ENCODE measurements at places on chromosomes 7 and 10.

GRCh38 chr7:135508883-135509588, 866 bp downstream of the CNOT4 start:
- H3K4me3 ChIP-seq: peak overlapping the region; percentile 75
- H3K4me1 ChIP-seq: peaks cover 21% of the 10 kb centered on the region
- H3K27me3 ChIP-seq: no peaks in the 10 kb centered on the region
- H3K36me3 ChIP-seq: no peaks in the 10 kb centered on the region
- DNase-seq: peak; percentile 11

GRCh38 chr7:137996871-137997270, 5.0 kb downstream of the CREB3L2 start:
- no peaks in the 10 kb centered on the region for H3K27me3 ChIP-seq
- no peak overlapping the region for H3K27ac ChIP-seq
- H3K4me3 ChIP-seq: no peak overlapping the region
- H3K4me1 ChIP-seq: peaks cover 16% of the 10 kb centered on the region

DNA sequence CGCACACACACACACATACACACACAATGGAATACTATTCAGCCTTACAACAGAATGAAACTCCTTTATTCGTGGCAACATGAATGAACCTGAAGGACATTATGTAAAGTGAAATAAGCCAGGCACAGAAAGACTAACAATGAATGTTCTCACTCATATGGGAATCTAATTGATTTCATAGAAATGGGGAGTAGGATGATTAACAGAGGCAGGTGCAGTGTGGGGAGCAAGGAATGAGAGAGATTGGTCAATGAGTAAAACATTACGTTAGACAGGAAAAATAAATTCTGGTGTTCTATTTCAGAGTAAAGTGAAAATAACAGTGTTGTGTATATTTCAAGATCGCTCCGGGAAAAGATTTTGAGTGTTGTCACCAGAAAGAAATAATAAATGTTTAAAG, 694.5 kb downstream of the NXPH1 start:
- no peaks in the 10 kb centered on the region for H3K4me1 ChIP-seq
- no peak overlapping the region for H3K4me3 ChIP-seq
- no peaks in the 10 kb centered on the region for H3K36me3 ChIP-seq

- no peak for DNase-seq
- H3K4me1 ChIP-seq: no peaks in the 10 kb centered on the region
- H3K27me3 ChIP-seq: no peaks in the 10 kb centered on the region
- H3K27ac ChIP-seq: no peak overlapping the region
- no peaks in the 10 kb centered on the region for H3K36me3 ChIP-seq
These were observed 829.0 kb downstream of the TNS3 start for GRCh38 chr7:46752881-46753366.

DNA sequence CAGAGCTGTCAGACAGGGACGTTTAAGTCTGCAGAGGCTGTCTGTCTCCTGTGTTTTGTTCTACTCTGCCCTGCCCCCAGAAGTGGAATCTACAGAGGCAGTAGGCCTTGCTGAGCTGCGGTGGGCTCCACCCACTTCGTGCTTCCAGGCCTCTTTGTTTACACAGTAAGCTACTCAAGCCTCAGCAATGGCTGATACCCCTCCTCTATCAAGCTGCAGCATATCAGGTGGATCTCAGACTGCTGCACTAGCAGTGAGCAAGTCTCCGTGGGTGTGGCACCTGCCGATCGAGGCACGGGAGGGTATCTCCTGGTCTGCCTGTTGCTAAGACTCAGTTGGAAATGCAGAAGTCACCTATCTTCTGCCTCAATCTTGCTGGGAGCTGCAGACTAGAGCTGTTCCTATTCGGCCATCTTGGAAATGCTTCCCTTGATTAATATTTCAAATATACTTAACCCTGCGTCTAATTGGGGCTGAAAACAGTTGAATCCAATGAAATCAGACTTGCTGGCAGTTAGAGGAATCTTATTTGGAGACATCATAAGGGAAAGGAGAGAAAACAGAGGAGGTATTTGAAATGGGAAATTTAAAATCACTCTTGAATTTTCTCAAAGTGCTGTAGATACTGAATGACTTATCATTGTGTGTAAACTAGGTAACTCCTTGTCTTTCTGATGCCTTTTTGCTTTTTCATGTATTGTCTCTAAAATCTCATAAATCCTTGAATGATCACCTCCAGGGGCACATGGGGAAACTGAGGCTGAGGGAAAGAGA, 13.8 kb upstream of the CYP3A5 start:
- H3K27ac ChIP-seq: no peak overlapping the region
- H3K36me3 ChIP-seq: no peaks in the 10 kb centered on the region
- H3K4me1 ChIP-seq: peaks cover 9% of the 10 kb centered on the region
- DNase-seq: peak; percentile 44

DNA sequence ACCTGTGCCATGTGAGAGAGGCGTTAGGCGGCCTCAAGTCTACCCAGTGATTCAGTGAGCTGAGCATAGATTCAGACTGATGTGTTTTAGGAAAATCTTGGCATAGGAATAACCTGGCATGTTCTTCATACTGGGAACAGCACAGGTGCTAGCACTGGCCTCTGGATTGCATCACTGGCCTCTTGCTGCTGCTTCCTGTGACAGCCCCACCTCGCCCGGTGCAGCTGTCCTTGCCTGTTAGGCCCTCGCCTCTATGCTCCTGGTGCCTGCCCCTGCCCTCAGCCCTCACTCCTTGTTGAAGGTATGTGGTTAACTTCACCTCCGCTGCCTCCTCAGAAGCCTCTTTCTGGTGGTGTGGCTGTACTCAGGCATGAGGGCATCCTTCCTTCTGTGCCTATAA, 46.2 kb downstream of the BLNK start:
- no peak for DNase-seq
- H3K36me3 ChIP-seq: no peaks in the 10 kb centered on the region
- no peak overlapping the region for H3K27ac ChIP-seq
- peaks cover 12% of the 10 kb centered on the region for H3K27me3 ChIP-seq
- no peak overlapping the region for H3K4me3 ChIP-seq

DNA sequence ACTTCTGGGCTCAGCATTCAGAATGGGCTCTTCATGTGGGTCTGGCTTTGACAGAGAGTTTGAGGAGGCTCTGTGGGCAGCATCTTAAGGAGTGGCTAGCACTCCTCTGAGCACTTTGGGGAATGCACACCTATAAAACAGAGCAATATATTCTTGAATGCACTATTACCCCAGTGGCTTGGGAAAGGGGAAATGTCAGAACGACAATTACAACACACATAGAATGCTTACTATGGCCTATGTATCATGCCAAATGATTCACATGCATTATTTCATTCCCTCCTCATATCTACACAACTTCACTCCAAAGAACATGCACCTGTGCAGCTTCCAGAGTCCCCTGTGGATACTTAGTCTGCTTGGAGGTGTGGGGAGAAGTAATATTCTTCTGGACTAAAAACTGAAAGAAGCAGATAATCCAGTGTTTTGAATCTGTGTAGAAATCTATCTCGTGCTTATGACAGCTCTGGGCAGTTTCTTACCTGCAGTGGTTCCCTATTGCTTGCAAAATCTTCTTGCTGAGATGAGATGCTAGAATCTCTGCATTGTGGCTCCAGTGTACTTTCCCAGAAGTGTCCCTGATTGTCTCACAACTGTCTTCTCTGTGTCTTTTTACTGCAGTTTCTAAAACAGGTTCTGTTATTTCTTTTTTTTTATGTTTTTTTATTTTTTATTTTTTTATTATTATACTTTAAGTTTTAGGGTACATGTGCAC, 5.5 kb upstream of the MGAM start:
- no peak overlapping the region for H3K27ac ChIP-seq
- no peaks in the 10 kb centered on the region for H3K4me1 ChIP-seq
- H3K36me3 ChIP-seq: no peaks in the 10 kb centered on the region
- no peak overlapping the region for H3K4me3 ChIP-seq

GRCh38 chr7:41592236-41592635, 110.7 kb downstream of the INHBA start:
- DNase-seq: no peak
- H3K4me1 ChIP-seq: no peaks in the 10 kb centered on the region
- H3K4me3 ChIP-seq: no peak overlapping the region
- H3K36me3 ChIP-seq: no peaks in the 10 kb centered on the region

DNA sequence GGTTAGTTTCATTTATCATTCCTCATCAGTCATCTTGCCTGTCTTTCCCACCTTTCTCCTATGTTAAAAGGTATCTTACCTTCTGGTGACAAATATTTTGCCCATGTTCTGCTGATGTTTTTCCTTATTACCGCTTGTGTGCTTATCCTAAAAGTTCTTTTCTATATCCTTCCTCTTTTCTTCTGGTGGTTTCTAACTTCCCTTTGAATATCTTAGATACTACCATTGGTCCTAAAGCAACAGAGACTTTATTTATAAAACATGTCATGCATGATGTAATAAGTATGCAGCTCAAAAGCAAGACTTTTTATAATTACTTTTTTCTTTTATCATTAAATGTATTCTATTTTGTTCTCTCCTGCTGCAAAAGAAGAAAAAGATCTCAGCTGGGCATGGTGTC, 24.8 kb downstream of the TBC1D12 start:
- no peak overlapping the region for H3K4me3 ChIP-seq
- H3K27me3 ChIP-seq: peaks cover 10% of the 10 kb centered on the region
- no peaks in the 10 kb centered on the region for H3K4me1 ChIP-seq
- DNase-seq: no peak

- H3K36me3 ChIP-seq: no peaks in the 10 kb centered on the region
- no peaks in the 10 kb centered on the region for H3K27me3 ChIP-seq
- no peak overlapping the region for H3K4me3 ChIP-seq
- DNase-seq: no peak
- H3K27ac ChIP-seq: no peak overlapping the region
- no peaks in the 10 kb centered on the region for H3K4me1 ChIP-seq
These were observed 31.2 kb downstream of the SNX8 start for GRCh38 chr7:2283074-2283473.

DNA sequence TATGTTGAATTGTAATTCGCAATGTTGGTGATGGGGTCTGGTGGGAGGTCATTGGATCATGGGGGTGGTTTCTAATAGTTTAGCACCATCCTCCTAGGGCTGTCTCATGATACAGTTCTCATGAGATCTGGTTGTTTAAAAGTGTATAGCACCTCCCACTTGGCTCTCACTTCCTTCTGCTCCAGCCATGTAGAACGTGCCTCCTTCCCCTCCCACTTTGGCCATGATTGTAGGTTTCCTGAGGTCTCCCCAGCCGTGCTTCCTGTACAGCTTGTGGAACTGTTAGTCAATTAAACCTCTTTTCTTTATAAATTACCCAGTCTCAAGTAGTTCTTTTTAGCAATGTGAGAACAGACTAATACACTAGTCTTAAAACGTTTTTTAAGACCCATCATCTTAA, 15.6 kb upstream of the HECW1 start:
- H3K36me3 ChIP-seq: no peaks in the 10 kb centered on the region
- no peaks in the 10 kb centered on the region for H3K27me3 ChIP-seq
- no peak for DNase-seq
- H3K4me1 ChIP-seq: no peaks in the 10 kb centered on the region
- no peak overlapping the region for H3K4me3 ChIP-seq

GRCh38 chr10:45599646-45600045, 72.9 kb downstream of the ZFAND4 start:
- H3K27me3 ChIP-seq: no peaks in the 10 kb centered on the region
- DNase-seq: no peak
- H3K4me3 ChIP-seq: no peak overlapping the region
- peaks cover 2% of the 10 kb centered on the region for H3K4me1 ChIP-seq
- no peaks in the 10 kb centered on the region for H3K36me3 ChIP-seq

DNA sequence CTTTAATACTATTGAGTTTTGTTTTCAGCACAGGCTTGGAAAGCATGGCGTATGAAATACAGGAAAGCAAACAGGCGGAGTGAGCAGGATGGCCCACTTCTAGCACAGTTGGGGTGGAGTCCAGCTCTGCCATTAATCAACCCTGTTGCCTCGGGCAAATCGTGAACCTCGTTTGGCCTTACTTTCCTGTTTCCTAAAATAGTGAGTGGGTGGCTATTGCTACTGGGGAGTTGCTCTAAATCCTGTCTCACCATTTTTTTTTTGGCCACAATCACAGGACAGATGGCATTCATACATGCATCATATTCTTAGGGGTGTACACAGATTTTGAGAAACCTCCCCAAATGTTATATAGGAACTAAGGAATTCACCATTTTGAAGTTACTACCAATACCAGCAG, 157.8 kb downstream of the ANLN start:
- peaks cover 24% of the 10 kb centered on the region for H3K36me3 ChIP-seq
- no peak overlapping the region for H3K27ac ChIP-seq
- no peaks in the 10 kb centered on the region for H3K27me3 ChIP-seq
- no peaks in the 10 kb centered on the region for H3K4me1 ChIP-seq
- DNase-seq: no peak
- H3K4me3 ChIP-seq: no peak overlapping the region

DNA sequence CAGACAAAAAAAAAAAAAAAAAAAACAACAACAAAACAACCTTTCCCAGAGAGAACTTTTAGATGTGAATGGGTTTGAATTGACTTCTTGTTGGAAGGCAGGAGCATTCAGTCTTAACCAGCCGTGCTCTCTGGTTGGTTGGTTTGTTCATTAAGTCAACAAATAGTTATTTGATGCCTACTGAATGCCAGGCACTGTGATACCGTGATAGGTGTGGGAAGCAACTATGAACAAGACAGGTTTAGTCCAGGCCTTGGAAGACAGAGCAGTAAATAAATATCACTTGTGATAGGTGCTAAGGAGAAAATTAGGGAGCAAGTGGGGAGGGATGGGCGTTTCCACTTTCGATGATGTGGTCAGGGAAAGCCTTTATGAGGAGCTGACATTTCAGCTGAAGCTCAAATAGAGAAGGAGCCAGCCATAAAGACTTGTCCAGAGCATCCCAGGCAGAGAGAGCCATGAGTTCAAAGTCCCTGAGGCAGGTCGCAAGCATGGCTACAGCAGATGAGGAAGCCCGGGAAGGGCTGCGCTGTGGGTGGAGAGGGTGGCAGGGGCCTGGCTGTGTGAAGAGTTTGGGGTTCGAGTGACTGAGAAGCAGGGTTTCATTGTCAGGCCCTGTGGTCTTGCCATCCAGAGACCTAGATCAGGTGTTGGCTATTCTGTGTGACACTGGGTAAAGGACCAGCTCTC, 8.0 kb downstream of the TSPAN15 start:
- H3K27ac ChIP-seq: no peak overlapping the region
- no peak overlapping the region for H3K4me3 ChIP-seq
- H3K36me3 ChIP-seq: no peaks in the 10 kb centered on the region
- DNase-seq: no peak
- no peaks in the 10 kb centered on the region for H3K4me1 ChIP-seq

DNA sequence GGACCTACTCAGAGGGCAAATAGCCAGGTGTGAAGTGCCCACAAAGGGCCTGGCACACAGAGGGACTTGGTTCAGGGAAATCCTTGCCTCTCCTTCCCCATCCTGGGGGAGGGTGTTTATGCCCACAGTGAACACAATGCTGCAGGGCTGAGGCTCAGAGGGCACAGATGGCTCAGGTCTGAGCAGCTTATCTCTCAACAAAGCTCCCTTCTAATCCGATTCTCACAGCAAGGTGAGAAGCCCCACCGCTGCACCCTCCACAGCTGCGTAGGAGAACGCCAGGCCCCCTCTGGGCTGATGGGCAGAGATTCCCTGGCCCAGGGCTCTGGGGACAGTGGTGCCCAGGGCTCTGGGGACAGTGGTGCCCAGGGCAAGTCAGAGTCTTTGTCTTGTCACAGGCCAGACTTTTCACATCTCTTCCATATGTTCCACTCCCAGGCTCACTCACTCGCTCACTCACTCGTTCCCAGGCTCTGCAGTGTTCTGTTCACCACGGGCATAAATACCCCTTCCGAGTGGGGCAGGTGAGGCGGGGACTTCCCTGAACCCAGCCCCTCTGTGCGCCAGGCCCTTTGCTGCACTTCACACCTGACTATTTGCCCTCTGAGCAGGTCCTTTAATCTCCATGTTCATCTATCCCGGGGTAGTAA, 8.7 kb upstream of the CDHR1 start:
- H3K27me3 ChIP-seq: no peaks in the 10 kb centered on the region
- no peaks in the 10 kb centered on the region for H3K36me3 ChIP-seq
- no peak for DNase-seq
- H3K4me3 ChIP-seq: no peak overlapping the region
- peaks cover 12% of the 10 kb centered on the region for H3K4me1 ChIP-seq
- no peak overlapping the region for H3K27ac ChIP-seq

Measured in T-cell (primary cell).